ENCODE measurements at places on chromosomes 6 and 20. TPM values are rescaled to one million over a fixed set of nuclear protein-coding genes. Genes with fewer than 3 reads are reported as not detected.

Gene CD109
- polyA plus RNA-seq, result 7.8 TPM

DNA sequence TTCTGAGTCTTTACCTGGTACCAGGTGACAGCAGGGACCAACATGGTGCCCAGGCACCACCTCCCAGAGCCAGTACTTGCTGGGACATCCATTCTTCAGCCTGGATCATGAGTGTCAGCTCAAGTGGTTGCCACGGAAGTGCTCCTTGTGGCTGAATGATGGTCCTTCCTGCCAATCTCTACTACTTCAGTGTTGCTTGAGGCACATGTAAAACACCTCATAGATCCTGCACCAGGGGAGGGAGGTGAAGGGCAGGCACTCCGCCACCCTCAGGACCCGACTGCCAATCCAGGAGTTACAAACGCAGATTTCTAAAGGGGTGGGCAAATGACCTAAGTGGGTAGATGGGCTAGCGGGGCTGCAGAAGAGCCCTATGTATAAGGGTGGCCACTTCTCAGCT lies 226.0 kb downstream of the PREX1 start:
- DNase-seq, result no peak

Gene COL21A1
- 0.02 TPM for polyA plus RNA-seq

GRCh38 chr20:24871480-24872213 lies 77.4 kb upstream of the CST7 start:
- DNase-seq, result no peak

Gene HLA-DOB
- 3.5 TPM for polyA plus RNA-seq

Gene KCNG1
- 10.5 TPM for polyA plus RNA-seq

GRCh38 chr20:55678126-55678525 lies 327.2 kb downstream of the CBLN4 start:
- DNase-seq, result no peak

Gene ZNF334
- polyA plus RNA-seq, result 1.6 TPM

GRCh38 chr6:67608099-67608749 lies 1026.9 kb upstream of the ADGRB3 start:
- no peak for DNase-seq

- no peak for DNase-seq
Observed at GRCh38 chr20:18405826-18406225, 61.0 kb downstream of the DZANK1 start.

DNA sequence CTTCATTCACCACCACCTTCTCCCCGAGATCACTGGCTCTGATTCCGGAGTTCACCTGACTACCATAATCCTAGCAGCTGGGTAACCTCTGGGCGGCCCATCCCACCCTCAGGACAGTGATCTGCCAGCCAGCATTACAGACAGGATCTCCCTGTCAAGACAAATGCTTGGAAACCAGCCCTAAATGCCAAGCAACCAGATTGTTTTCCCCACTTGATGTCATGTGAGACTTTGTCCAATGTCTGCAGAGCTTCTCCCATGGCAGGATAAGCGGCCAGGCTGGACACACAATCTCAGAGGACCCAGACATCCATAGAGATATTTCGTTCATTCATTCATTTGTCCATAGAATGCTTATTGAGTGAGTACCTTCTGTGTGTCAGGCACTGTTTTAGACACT lies 32.5 kb downstream of the PDYN start:
- DNase-seq, result no peak

GRCh38 chr6:157322792-157323254 lies 496 bp downstream of the TMEM242 start:
- DNase-seq, result no peak

Gene TMEM170B
- polyA plus RNA-seq, result 0.02 TPM

All from foreskin keratinocyte (primary cell).